PC-9 (cell line): ENCODE measurements at places on chromosomes 3 and 15.

GRCh38 chr15:41494190-41494921 lies 682 bp downstream of the ITPKA start:
- DNase-seq = peak; percentile 40

- no peak for DNase-seq
Measured at GRCh38 chr15:80494756-80495155, 90.6 kb downstream of the ARNT2 start.

GRCh38 chr15:66955001-66955516 lies 110.3 kb upstream of the SMAD3 start:
- DNase-seq = peak; percentile 54

GRCh38 chr15:85430406-85431204 lies 50.2 kb downstream of the AKAP13 start:
- DNase-seq = no peak

GRCh38 chr3:135759651-135760050 lies 205.9 kb upstream of the PPP2R3A start:
- DNase-seq = no peak

DNA sequence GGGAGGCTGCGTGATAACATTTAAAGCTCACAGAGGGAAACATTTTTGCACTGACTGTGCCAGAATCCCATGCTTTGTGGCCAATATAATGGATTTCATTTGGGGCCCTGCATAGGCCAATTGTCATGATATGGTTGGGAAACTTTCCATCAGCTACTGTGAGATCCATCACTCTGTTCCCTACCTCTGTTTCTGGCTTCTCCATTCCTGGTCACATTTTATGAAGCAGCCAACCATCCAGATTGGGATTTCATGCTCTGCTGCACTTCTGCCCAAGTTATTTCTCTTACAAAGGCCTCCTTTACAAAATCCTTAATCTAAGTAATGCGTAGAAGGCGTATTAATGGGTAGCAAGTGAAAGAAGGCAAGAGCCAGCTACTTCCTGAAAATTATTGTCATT lies 221.1 kb downstream of the LRTM1 start:
- no peak for DNase-seq

DNA sequence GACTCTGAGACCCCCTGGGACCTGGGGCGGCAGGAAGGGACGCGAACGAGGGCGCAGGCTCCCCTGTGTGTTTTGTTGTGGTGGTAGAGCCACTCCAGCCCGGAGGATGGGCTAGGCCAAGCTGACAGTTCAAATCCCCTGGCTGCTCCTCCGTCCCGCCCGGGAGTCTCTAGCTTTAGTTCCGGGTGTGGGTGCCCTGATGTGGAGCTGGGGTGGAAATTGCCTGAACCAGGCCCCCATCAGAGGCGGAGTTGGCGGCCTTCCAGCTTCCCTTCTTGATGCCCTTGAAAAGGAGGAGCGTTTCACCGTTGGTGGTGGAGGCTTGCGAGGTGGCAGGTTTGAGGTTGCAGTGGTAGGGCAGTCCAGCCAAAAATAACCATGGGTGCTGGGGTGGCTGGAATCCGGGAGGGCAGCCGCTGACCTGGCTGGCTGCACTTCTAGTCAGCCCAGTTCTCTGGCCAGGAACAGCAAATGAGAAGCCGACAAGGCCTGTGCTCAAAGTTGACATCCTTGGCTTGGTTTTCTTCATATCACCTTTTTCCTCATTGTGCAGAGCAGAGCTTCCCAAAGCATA lies 817 bp downstream of the CLK3 start:
- peak; percentile 55 for DNase-seq

DNA sequence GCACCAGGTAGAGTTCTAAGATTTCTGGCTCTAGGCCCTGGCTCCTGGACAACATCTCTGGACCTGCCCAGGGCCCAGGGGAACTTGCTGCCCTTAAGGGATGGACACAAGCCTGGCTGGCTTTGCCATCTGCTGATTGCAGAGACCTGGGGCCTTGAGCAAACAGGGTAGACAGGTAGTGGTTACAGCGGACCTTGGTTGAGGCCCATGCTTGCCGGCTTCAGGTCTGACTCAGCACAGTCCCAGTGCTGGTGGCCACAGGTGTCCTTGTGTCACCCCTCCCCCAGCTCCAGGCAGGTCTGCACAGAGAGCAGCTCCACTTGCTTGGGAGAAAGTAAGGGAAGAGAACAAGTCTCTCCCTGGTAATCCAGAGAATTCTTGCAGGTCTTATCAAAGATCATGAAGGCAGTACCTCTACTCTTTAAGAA lies 15.9 kb upstream of the ACTL6A start:
- DNase-seq = peak; percentile 79

DNA sequence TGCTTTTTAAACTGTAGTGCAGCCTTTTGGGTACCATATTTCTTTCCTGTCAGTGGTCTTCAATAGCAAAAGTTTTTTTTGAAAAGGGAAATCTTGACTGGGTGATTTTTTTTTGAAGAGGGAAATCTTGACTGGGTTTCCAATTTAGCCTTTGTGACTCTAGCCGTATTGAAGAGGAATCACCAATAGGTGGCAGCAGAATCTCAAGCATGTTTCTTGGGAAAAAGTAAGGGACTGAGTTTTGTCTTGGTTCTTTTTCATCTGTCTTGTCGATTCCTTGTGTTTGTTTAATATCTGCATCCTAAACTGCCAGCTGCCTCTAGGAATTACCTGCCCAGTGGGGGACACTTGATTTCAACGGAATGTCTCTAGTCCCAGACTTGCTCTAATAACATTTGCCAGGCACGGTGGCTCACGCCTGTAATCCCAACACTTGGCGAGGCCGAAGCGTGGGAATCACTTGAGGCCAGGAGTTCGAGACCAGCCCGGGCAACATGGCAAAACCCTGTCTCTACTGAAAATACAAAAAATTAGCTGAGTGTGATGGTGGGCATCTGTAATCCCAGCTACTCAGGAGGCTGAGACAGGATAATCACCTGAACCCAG lies 89.2 kb downstream of the RBPMS2 start:
- no peak for DNase-seq

GRCh38 chr15:92576597-92577200 lies 78.9 kb downstream of the FAM174B start:
- no peak for DNase-seq

DNA sequence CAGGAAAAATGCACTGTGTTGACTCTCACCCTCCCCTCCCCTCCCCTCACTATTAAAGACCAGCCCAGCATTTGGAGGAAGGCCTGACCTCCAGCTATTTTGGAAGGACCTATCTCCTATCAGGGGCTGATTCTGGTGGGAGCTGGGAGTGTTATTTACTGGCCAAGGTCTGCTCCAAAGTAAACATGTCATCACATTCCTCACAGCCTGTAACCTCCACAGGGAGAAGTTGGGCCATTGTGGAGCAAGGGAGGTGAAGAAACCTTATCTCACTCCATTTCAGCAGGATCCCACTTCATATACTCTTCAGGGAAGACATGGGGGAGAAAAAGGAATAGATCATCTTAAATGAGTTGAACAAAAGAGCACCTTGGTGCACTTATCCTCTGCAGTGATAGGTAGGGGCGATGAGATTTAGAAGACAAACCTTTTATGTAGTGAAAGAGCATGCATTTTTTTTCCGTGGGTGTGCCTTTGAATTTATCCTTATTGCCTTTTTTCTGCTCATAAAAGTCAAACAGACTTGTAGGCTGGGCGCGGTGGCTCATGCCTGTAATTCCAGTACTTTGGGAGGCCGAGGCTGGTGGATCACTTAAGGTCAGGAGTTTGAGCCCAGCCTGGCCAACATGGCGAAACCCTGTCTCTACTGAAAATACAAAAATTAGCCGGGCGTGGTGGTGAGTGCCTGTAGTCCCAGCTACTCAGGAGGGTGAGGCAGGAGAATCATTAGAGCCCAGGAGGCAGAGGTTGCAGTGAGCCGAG lies 15.6 kb upstream of the FLNB start:
- DNase-seq = no peak

- no peak for DNase-seq
Measured at GRCh38 chr15:64845183-64845611, 3.5 kb downstream of the PLEKHO2 start.

- peak; percentile 86 for DNase-seq
Measured at GRCh38 chr15:72169921-72170611, 27.5 kb downstream of the GRAMD2A start.

- peak; percentile 58 for DNase-seq
Measured at GRCh38 chr3:50166620-50167019, 11.5 kb downstream of the SEMA3F start.

- no peak for DNase-seq
Measured at GRCh38 chr3:49476563-49476962, 6.5 kb downstream of the DAG1 start.

GRCh38 chr15:77479015-77479414 lies 58.3 kb downstream of the HMG20A start:
- no peak for DNase-seq

DNA sequence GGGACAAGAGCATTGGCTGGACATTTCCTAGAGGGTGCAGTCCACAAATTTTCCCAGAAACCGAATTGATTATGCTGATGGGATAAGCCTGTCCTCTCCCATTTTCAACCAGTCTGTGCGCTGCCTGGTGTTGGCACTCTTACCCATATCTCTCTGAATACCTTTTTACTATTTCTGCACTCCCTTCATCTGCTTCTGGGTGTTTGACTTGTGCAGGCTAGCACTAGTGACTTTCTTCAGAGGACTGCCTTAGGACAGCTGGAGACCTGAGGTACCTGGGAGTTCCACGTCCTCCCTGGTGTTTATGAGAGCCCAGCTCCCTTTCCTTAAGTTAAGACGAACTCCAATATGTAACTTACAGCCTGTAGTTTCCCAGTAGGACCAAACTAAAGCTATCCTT lies 50.2 kb downstream of the RBMS3 start:
- DNase-seq = no peak

- DNase-seq = no peak
Measured at GRCh38 chr3:55423782-55424181, 63.3 kb downstream of the WNT5A start.

DNA sequence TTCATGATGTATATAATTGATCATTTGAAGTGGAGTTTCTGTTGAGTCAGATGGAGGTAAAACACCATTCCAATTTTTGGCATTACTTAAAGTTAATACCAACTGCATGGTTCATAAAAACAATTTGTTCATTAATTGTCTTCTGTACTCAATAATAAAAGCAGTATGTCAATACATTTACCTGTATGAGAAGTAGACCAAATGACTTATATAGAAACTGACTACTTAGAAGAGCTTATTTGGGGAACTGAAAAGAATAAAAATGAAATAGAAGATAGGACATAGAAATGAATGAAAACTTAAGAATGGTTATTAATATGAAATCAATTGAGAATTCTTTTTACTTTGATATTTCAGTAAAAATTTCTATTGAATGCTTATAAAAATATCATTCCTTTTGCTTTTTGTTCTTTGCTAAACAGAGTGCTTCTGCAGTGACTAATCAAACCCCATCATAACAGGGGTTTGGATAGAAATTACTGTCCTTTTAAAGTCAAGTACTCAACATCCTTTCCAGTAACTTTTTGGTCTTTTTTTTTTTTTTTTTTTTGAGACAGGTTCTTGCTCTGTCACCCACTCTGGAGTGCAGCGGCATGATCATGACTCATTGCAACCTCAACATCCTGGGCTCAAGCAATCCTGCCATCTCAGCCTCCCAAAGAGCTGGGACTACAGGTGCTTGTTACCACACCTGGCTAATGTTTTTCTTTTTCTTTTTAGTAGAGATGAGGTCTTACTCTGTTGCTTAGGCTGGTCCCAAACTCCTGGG lies 6.5 kb upstream of the CRYBG3 start:
- DNase-seq = peak; percentile 66

DNA sequence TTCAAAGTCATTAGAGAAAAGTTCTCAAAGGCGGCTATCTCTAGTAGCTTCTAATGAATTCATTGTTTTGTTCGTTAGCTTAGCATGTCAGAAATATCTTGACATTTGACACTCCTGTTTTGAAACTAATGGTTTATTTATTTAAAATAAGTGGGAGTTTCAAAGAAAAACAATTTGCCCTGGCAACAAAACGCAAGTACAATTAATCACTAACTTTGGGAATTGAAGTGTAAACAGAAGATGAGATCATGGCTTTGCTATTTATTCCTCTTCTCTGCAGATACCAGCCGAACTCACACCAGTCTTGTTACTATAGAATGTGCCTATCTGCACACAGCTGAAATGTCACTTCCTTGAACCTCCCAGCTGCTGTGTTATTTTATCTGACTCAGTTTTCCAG lies 27.5 kb downstream of the MASP1 start:
- peak; percentile 90 for DNase-seq

- no peak for DNase-seq
Measured at GRCh38 chr15:60626051-60626450, 147.1 kb upstream of the ICE2 start.

DNA sequence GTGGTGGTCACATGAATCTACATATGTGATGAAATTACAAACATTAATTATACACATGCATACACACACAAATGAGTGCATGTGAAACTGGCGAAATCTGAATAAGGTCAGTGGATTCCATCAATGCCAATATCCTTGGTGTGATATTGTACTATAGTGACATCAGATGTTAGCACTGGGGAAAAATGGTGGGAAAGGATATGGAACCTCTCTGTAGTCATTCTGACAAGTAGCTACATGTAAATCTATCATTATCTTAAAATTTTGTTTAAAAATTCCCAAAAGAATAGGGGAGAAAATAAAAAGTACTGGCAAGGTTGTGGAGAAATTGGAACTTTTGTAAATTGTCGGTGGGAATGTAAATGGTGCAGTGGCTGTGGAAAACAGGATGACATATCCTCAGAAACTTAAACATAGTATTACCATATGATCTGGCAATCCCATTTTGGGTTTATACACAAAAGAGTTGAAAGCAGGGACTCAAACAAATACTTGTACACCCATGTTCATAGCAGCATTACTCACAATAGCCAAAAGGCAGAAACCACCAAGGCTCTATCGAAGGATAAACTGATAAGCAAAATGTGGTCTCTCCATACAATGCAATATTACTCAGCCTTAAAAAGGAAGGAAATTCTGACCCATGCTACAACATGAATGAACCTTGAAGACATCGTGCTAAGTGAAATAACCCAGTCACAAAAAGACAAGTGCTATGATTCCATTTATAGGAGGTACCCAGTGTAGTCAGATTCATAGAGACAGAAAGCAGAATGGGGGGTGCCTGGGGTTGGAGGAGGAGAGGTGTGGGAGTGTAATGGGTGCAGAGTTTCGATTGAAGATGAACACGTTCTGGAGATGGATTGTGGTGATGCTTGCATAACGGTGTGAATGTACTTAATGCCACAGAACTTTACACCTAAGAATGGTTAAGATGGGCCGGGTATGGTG lies 25.3 kb upstream of the HRH1 start:
- DNase-seq = no peak

DNA sequence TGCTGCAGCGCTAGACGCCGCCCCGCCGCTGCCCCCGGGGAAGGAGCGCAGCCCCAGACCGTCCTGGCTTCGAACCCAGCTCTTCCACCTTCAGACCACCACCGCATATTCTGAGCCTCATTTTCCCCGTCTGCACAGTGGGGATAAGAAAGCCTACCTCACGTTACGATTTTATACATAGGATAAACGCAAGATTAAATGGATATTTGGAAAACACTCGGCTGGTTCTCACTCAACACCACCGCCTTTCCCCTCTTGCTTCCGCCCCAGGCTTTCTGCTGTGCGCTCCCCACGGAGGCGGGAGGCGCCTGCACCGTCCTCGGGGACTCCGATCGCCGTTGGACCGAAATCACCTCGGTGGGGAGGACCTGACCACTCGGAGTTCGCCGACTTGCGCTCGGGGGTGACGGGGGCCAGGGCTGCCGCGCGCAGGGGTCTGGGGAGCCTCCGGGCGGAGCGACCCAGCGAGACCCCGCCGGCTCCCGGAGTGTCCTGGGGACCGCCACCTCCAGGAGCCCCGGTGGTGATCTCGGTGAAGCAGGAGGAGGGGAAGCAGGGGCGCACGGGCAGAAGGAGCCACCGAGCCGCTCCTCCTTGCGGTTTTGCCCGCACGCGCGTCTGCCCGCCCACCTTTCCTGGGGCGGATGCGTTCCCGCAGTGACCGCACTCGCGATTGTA lies 4.0 kb downstream of the FBXL22 start:
- no peak for DNase-seq
